ENCODE measurements at places on chromosomes 4 and X. TPM values are rescaled to one million over a fixed set of nuclear protein-coding genes. Genes with fewer than 3 reads are reported as not detected.

Gene G3BP2
- total RNA-seq: 60.1 TPM

Gene TEX11
- not detected for total RNA-seq

Gene ALB
- not detected for total RNA-seq

Gene HSD17B13
- total RNA-seq: 76.4 TPM

DNA sequence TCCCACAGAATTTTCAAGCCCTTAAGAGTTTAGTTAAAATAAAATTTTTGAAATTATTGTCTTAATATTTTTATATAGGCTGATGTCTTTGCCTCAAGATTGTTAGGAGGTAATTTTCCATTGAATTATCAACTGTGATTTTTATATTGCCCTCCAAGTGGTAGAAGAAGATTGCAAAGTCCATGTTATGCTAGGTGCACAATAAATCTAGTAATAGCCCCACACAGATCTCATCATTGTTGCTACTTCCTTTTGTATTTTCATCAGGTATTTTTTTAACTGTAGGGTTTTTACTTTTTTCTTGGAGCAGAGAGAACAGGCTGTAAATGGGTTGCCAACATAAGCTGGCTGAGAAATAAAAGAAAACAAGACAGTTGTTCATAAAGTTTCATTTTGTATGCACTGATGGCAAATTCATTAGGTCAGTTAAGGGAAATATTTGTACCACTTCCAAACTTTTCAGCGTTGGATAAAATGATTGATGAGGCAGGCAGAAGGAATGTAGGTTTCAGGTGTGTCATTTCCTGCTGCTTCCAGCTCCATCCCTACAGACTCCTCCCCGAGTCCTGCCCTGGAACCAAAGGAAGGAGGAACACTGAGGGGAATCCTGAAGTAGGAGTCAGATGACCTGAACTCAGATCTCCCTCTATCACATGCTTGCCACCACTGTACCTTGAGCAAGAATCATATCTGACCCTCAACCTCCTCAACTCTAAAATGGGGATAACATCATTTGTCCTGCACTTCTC is 105.5 kb downstream of the PRRG1 start:
- no peak for DNase-seq

GRCh38 chr4:175238827-175239517 is 320.8 kb downstream of the ADAM29 start:
- no peak for DNase-seq

- no peak for DNase-seq
Measured at GRCh38 chr4:142402156-142402555, 443.9 kb downstream of the INPP4B start.

- no peak for DNase-seq
Measured at GRCh38 chr4:5816851-5817375, 76.0 kb downstream of the CRMP1 start.
